ENCODE measurements at places on chromosomes 1 and 21.

DNA sequence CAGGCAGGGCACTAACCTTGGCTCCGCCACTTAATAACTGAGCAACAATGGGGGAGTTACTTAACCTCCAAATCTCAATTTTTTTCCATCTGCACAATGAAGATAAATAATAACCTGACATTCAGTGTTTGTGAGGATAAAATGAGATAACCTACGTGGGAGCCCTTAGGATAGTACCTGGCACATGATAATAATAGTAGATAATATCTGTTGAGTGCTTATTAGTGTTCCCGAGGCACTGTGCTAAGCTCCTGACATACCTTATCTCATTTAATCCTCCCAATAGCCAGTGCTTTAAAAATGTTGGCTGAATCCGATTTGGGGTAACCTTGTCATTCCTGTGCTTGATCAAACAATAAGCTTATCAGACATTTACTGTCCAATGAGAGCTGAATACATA lies 128.7 kb upstream of the UBE2U start:
- no peak for DNase-seq

GRCh38 chr1:84569216-84569615 lies 5.0 kb downstream of the CTBS start:
- no peak for DNase-seq

- no peak for DNase-seq
These were observed 10.9 kb downstream of the PHACTR4 start for GRCh38 chr1:28380394-28380793.

GRCh38 chr1:115641762-115642167 lies at the start of gene VANGL1:
Gene VANGL1, plus strand, starts transcription at chr1:115641970. Its CDS starts 9,444 bp downstream, at chr1:115651414.
- peak; percentile 42 for DNase-seq

- DNase-seq: no peak
These were observed 29.6 kb upstream of the RGS1 start for GRCh38 chr1:192545896-192546521.

DNA sequence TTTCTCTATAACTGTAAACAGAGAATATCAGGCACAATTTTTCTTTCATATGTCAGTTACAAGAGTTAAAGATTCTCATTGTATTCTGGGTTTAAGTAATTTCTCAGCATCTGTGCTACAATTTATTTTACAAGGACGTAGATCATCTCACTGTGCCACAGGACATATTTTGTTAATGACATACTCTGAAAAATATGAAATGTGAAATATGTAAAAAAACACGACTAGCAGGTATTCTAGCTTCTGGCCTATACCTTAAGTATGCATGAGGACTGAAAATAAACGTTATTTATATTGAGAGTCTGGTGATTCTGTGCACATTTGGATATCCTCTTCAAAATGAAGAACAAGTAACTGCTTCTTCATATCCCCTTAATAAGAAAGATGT lies 308.8 kb downstream of the BRINP3 start:
- DNase-seq: no peak

DNA sequence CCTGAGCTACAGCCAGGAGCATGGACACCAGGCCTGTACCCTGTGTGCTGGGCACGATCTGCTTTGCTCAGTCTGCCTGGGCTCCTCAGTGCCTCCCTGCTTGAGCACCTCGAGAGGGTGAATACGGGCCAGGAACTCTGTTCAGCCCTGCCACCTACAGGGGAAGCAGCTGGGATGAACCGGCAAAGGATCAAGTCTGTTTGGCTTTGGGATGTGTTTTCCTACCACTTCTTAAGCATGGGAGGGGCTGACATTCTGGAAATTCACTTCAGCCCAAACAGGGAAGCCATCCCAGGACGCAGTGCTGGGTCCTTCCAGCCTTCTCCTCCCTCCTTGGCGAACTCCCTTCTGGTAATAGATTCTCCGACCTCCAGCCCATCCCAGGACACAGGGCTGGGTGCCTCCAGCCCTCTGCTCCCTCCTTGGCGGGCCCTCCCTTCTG lies 55.8 kb upstream of the SELENON start:
- DNase-seq: no peak

- DNase-seq: no peak
These were observed 27.7 kb downstream of the WARS2 start for GRCh38 chr1:119112791-119113190.

DNA sequence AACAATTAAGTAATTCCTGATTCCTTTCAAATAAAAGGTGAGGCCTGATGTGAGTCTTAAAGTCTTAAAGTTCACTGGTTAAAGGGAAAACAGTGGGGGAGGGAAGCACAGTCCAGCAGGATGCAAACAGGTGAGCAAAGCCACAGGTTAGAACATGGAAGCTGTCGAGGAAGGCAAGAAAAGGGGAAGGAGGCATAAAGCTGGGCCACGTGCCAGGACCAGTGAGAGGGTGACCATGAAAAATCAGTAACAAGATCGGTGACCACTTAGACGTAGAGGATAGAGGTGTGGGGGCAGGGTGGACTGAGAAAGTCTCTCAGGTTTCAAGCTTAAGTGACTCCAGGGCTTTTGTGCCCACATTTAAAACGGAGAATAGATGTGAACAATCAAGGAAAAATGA lies 231.3 kb downstream of the SETD4 start:
- DNase-seq: no peak

DNA sequence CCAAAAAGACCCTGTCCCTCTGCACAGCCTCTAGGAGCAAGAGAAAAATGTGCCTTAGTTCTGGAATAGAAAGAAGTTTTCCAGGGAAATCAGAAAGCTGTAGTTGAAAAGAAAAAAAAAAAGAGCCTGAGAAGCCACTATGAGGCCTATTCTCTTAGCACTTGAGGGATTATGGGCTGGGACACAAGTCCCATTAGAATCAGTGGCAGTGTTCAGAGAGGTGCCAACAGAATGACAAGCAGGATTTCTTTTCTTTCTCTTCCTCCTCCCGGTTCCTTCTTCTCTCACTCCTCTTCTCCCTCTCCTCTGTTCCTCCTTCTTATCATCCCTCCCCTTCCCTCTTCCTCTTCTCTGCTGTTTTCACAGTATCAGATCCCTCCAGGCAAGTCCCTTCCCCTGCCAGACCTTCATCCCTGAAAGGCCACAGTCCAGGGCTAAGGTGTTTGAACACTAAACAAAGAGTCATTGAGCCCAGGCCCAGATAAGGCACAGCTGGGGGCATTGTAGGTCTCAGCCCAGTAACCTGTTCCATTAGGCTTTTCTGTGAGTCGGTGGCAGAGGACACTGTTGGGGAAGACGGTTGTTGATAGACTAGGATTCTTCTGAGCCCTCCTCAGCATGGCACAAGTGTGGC lies 64.7 kb upstream of the LPGAT1 start:
- DNase-seq: no peak

GRCh38 chr1:18256282-18257235 lies 149.0 kb downstream of the IGSF21 start:
- peak; percentile 2 for DNase-seq

DNA sequence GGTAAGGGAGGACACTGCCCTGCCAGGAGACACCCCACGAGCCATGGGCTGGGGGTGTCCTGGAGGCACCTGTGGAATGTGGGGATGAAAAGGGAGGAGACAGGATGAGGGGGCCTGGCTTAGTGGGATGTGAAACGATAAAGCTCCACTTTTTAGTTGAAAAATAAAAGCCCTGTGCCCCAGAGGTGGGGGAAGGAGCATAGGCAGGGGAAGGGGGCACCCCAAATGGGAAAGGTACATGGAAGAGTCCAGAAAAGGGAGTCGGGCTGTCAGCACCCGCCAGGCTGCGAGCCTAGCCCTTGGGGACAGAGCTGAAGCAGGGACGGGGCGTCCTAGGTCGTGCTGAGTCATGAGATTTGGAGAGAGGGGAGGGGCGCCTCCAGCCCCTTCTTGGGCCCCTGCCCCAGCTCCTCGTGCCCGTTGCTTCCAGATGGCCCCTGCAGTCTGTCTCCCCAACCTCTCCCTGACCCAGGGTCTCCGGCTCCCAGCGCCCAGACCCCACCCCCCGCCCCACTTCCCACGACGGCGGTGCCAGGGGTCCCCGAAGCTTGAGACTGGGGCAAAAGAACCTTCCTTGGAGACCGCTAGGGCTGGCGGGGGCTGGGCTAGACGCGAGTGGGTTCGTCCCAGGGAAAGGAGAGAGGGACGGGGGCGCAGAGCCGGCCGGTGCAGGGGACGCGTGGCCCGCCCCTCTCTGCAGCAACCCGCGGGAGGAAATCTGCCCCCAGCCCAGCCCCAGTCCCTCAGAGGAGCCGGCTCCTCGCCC lies 795 bp downstream of the SYT2 start:
- no peak for DNase-seq

DNA sequence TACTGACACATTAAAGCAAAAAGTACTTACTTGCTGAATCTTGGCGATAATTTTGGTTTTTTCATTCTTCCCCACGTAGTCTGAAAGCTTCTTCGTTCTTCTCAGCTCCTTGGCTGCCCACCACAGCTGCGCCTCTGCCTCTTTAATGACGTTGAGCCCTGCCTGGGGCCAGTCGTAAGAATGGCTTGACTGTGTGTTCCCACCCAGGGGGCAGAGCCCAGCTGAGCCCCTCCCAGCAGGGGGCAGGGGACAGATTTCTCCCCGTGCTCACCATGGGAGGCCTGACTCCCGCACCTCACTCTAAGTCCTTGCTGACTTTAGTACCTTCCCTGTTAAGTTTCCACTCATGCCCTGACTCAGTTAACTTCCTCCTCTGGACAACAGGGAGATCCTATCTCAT lies 9.0 kb downstream of the CFAP298 start:
- no peak for DNase-seq

- no peak for DNase-seq
These were observed 113.1 kb downstream of the SLC45A1 start for GRCh38 chr1:8431019-8431418.

GRCh38 chr1:175035865-175036264 lies 12.6 kb upstream of the MRPS14 start:
- DNase-seq: no peak

GRCh38 chr1:34929497-34929852 lies at the start of gene DLGAP3:
Gene DLGAP3, minus strand, starts transcription at chr1:34929650. Its CDS starts 24,267 bp downstream, at chr1:34905383.
- DNase-seq: no peak

DNA sequence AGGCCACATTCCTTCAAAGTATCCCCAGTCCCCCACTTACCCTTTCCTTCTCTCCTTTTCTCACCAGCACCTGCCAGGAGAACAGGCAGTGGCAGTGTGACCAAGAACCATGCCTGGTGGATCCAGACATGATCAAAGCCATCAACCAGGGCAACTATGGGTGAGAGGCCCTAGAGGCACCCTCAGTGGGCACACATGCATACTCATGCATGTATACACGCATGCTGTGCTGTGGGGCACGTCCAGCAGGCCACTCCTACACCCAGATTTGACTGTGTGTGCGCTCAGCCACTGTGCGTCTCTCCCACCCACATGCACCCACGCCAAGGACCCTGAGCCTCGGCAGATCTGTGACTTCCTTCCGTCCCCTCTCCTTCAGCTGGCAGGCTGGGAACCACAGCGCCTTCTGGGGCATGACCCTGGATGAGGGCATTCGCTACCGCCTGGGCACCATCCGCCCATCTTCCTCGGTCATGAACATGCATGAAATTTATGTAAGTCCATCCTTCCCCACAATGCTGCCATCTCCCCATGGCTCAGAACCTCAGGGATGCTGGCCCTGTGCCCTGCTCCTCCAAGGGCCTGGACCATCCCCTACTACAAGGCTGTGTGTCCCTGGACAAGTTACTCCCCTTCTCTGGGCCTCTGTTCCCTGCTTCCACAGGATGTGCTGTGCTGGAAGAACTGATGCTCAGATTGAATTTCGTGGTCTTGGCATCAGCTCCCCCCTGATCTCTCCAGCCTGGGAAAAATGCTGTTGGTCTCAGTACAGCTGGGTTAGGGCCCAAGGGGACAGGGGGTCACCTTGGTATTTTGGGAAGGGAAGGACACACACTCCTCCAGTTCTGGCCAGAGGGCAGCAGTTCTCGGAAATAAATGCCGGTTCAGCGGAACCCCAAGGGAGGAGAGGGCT lies 7.0 kb downstream of the TINAGL1 start:
- no peak for DNase-seq

DNA sequence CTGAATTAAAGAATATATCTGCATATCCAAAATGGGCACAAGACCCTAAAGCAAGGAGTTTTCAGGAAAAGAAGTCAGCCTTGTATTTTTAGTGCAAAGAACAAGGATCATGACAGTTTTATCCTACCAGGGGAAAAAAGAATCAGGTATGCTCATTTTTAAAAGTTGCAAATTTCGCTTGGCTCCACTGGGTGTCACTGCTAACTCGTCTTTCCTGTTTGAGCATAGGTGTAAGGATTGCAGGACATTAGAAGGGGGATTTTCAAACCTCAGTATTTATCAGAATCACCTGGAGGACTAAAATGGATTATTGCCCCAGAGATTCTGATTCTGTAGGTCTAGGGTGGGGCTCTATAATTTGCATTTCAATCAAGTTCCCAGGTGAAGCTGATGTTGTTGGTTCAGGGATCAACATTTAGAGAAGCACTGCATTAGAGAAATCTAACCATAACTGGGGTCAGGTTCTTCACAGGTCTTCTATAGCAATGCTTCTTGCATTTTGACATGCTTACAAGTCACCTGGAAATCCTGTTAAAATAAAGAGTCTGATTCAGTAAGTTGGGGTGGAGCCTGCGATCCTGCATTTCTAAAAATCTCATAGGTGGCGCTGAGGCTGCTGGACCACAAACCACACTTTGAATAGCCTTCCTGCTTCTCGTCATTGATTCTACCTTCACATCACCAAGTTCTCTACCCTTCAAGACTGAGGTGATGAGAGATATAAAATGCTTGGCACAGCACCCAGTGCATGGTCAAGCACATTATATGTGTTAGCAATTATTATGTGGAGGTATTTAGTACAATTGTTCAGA lies 39.6 kb downstream of the NUF2 start:
- DNase-seq: no peak

- DNase-seq: peak; percentile 3
These were observed 30.2 kb downstream of the LPAR3 start for GRCh38 chr1:84862810-84863251.

GRCh38 chr1:54814126-54814498 lies 13.0 kb upstream of the TTC22 start:
- DNase-seq: no peak

- no peak for DNase-seq
These were observed 923 bp upstream of the IFNGR2 start for GRCh38 chr21:33402001-33402979.

- DNase-seq: no peak
These were observed 10.8 kb downstream of the ARHGEF16 start for GRCh38 chr1:3465091-3465934.

DNA sequence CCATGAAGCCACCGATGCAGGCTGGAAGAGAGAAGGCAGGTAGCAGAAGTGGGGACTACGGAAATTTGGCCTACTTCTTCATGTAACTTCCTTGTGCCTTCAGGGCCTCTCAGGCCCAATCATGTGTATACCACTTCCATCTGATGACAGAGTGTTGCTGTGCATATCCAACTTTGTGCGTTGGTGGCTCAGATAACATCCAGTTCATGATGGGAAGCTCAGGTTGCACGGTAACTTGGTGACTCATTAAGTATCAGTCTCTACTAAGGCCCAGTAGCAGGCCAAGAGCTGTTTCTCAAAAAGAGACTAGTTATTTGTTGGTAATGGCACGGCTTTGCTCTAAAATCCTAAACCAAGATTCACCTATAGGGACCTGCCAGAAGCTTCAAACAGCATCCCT lies 117.6 kb downstream of the LTN1 start:
- DNase-seq: no peak

Measured in stimulated activated CD4-positive, alpha-beta T cell treated with anti-CD3 and anti-CD28 coated beads, Interleukin-4, amount 100 ng/mL, for 48 hours (primary cell).